Activated naive CD8-positive, alpha-beta T cell treated with anti-CD3 and anti-CD28 coated beads, Interleukin-2, amount 10 ng/mL, durations not matched to agents 7 days and 5 days (primary cell): ENCODE measurements at places on chromosomes 7 and 10. TPM values are rescaled to one million over a fixed set of nuclear protein-coding genes. Genes with fewer than 3 reads are reported as not detected.

AGFG2 gene
- 54.7 TPM for total RNA-seq

ZNF736 gene
- total RNA-seq, result 39.6 TPM

DAGLB gene
- 37.2 TPM for total RNA-seq

BBIP1 gene
- total RNA-seq, result 33.0 TPM

GRCh38 chr10:100696477-100696901 lies 48.9 kb upstream of the PAX2 start:
- no peak for DNase-seq
- peaks cover 12% of the 10 kb centered on the region for H3K27me3 ChIP-seq
- H3K4me1 ChIP-seq, result peaks cover 4% of the 10 kb centered on the region
- no peaks in the 10 kb centered on the region for H3K36me3 ChIP-seq
- no peak overlapping the region for H3K27ac ChIP-seq

GRCh38 chr10:133405272-133405671 lies 11.3 kb downstream of the MTG1 start:
- H3K27ac ChIP-seq, result no peak overlapping the region
- H3K27me3 ChIP-seq, result no peaks in the 10 kb centered on the region

DNA sequence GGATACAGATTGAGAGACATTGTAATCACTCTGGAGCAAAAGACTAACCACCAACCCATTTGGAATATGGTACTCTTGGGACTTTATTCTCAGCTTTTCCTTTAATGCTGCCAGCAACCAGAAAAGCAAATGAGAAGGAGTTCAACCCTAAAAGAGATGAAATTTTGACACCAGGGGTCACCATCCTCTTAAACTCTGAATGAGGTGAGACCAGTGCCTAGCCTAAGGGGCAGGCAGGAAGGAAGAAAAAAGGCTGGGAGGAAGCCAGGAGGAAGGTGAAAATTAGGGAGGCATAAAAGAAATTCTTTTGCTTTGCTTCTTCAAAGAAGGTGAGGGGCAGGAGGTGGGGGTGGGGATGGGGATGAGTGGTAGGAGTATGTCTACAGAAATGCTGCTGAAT lies 135.8 kb downstream of the JAZF1 start:
- peaks cover 7% of the 10 kb centered on the region for H3K27me3 ChIP-seq
- H3K27ac ChIP-seq, result no peak overlapping the region
- no peak overlapping the region for H3K4me3 ChIP-seq
- H3K36me3 ChIP-seq, result peaks cover 2% of the 10 kb centered on the region

DNA sequence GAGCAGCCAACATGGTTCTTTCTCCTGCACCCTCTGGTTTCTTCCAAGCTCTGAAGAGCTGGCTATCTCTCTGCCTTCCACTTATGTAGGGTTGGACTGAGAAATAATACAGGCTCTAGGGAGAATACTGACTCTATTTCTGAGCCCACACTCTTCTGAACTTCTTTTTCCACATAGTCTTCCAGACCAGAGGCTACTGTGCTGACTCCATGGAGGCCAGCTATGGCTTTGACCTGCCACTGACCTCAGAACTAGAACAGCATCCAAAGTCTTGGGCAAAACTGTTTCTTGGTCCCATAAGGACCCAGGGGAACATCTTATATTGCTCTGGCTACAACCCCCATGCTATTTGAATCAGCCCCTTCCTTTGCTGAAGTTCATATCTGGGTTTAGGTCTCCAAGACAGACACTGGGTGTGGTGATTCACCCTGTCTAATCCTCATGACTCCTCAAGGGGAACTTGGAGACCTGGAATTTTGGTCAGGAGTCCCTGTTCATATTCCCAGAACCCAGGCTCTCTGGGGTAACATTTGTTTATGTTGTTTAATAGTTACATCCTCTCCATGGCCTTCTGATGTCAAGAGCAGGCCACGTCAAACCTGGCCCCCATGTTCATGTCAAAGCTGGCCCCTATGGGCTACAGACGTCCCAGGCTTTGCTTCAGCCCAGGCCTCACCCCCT lies 12.1 kb upstream of the PLAU start:
- no peak for DNase-seq
- no peak overlapping the region for H3K27ac ChIP-seq
- peaks cover 2% of the 10 kb centered on the region for H3K4me1 ChIP-seq
- no peak overlapping the region for H3K4me3 ChIP-seq

GRCh38 chr7:40811666-40812065 lies 676.9 kb downstream of the SUGCT start:
- no peak overlapping the region for H3K27ac ChIP-seq
- H3K36me3 ChIP-seq, result no peaks in the 10 kb centered on the region
- H3K4me1 ChIP-seq, result no peaks in the 10 kb centered on the region

DNA sequence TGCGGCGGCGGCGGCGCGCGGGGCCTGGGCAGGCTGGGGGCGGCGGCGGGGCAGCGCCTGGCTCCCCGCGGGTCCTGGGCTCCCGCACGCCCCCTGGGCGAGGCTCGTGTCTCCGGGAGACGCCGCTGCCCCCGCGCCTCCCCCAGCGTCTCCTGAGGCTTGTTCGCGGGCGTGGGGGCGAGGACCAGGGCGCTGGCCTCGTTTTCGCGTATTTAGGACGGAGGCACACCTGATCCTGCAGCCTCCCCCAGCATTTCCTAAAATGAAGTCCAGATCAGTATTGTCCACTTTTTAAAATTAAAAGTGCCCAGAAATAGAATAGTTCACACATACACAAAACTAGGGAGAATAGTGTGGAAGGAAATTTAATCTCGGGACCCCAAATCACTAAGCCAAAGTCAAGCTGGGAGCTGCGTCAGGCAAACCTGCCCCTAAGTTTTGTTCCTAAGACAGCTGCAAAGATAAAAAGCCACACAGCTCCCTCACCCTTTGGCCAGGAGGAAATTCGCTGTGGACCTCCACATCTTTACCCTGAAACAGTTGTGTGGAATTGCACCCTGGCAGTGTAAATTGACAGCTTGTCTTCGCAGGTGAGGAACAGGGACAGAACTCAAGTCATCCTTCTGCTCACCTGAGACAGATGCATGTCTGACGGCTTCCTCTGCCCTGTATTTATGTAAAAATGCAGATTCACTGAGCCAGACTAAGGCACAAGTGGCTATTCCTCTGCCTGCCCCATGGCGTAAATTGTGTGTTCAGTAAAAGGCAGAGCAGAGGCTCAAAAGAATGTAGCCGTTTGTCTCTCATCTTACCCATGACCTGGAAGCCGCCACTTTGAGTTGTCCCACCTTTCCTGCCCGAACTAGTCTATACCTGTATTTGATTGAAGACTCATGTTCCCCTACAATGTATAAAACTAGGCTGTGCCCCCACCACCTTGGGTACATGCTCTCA lies 740 bp downstream of the GALNT11 start:
- peak overlapping the region; percentile 80 for H3K27ac ChIP-seq
- no peak for DNase-seq
- H3K27me3 ChIP-seq, result peaks cover 6% of the 10 kb centered on the region

DNA sequence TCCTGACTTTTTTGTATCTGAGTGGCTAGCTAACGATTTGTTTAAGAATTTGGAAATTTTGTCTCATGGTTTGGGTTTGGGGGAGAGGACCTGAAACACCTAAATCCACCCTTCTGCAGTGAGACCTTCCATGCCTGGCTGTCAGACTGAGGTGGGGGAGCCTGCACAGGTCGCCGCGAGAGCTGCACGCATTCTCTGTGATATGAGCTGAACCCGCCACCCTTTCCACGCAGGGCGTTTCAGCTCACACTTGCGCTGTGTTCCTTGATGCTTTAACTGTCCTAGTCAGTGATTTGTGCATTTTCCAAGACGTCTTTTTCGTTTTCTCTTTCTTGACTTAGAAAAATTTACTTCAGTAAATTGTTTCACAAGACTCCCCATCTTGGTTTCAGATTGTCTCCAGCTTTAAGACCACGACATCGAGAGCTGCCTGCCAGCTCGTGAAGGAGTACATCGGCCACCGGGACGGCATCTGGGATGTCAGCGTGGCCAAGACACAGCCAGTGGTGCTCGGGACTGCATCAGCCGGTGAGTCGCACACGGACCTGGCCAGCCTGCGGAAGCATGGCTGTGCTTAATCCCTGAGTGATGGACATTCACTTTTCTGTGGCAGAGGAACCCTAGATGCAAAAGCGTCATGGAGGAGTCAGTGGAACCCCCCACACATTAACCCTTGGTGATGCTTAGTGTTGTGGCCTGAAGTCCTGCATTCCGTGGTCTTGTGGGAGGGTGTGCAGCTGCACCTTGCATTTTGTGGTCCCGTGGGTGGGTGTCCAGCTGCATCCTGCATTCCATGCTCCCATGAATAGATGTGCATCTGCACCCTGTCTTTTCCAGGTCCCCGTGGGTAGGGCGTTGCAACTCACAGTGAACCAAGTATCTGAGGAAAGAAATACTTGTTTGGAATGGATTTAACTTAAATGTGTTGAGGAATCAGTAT lies 28.1 kb downstream of the WDR37 start:
- DNase-seq, result no peak
- H3K4me1 ChIP-seq, result peaks cover 5% of the 10 kb centered on the region
- peaks cover 25% of the 10 kb centered on the region for H3K36me3 ChIP-seq

- no peak overlapping the region for H3K4me3 ChIP-seq
- H3K4me1 ChIP-seq, result peaks cover 4% of the 10 kb centered on the region
- no peaks in the 10 kb centered on the region for H3K27me3 ChIP-seq
- DNase-seq, result no peak
- H3K36me3 ChIP-seq, result peaks cover 3% of the 10 kb centered on the region
These were observed 19.3 kb downstream of the ZNF786 start for GRCh38 chr7:149071182-149071635.
